ENCODE measurements at places on chromosomes 12 and 14.

GRCh38 chr12:43148691-43149090 lies 403.3 kb downstream of the ADAMTS20 start:
- DNase-seq, result no peak

DNA sequence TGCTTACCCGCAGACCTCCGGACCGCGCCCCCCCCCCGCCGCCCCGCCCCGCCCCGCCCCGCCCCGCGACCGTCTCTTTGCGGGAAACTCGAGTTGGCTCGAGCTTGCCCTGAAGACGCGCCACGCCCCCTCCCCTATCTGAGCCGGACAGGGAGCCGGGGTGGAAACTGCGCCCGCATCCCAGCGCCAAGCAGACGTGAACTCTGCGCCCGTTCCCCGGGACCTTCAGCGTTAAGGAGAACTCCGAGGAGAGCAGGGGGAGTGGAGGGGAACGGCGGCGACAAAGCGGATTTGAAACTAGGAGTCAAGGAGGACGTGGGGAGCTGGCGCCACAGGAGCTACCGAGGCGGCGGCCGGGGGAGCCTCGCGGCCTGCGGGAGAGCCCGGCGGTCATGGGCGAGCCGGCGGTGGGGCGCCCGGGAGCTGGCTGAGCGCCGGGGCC lies at the start of gene KCNK13:
TSS of gene KCNK13 (plus strand) at position 310 of the 442 bp plus-strand sequence. CDS start 212 bp downstream, outside the sequence.
- DNase-seq, result peak; percentile 18

- no peak for DNase-seq
These were observed 388.9 kb downstream of the SOX5 start for GRCh38 chr12:23560611-23561010.

- peak; percentile 8 for DNase-seq
These were observed 19.9 kb downstream of the PPP2R5C start for GRCh38 chr14:101781240-101782061.

- peak; percentile 7 for DNase-seq
These were observed 107.0 kb downstream of the HELB start for GRCh38 chr12:66409195-66409871.

- DNase-seq, result no peak
These were observed 117.9 kb downstream of the DPF3 start for GRCh38 chr14:72775923-72776554.

GRCh38 chr12:3476403-3476802 lies 14.6 kb upstream of the PRMT8 start:
- no peak for DNase-seq

GRCh38 chr12:4505376-4505986 lies 33.2 kb upstream of the RAD51AP1 start:
- no peak for DNase-seq

GRCh38 chr14:39762576-39763401 lies 330.6 kb upstream of the FBXO33 start:
- no peak for DNase-seq

GRCh38 chr14:32150392-32150791 lies 51.5 kb upstream of the RNU6-7 start:
- DNase-seq, result no peak

GRCh38 chr14:26304056-26304455 lies 293.8 kb downstream of the NOVA1 start:
- DNase-seq, result no peak

DNA sequence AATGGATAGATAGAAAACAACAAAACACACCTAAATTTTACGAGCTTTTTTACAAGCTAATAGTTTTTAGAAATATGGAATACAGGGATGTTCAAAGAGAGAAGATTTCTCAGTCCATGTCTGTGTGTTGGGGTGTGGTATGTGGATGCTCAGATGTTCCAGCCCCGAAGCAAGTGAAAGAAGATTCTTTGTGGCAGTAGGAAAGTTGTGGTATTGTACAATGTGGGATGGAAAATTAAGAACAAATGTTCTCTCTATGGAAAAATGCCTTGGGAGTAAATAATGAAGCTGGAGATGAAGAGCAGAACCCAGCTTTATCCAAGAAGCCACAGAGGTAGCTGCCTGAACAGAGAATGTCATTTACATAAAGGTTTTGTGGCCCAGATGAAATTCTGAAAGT lies 150.3 kb upstream of the PRKD1 start:
- DNase-seq, result no peak

DNA sequence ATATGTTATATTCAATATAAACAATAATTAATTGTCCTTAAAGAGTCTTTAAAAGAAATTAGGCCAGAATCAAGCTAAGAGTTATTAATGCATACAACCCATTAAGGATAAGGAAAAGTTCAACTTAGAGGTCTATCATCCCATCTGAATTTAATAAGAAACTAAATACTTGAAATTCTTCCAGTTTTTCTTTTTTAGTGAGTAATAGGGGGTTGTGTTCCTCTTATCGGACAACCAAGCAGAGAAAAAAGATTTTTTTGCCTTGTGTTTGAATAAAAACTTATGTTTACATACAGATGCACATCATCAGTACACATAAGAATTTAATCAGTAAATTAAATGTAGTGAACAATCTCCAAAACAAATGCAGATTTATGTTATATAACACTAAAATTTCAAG lies 32.5 kb downstream of the PAWR start:
- no peak for DNase-seq

DNA sequence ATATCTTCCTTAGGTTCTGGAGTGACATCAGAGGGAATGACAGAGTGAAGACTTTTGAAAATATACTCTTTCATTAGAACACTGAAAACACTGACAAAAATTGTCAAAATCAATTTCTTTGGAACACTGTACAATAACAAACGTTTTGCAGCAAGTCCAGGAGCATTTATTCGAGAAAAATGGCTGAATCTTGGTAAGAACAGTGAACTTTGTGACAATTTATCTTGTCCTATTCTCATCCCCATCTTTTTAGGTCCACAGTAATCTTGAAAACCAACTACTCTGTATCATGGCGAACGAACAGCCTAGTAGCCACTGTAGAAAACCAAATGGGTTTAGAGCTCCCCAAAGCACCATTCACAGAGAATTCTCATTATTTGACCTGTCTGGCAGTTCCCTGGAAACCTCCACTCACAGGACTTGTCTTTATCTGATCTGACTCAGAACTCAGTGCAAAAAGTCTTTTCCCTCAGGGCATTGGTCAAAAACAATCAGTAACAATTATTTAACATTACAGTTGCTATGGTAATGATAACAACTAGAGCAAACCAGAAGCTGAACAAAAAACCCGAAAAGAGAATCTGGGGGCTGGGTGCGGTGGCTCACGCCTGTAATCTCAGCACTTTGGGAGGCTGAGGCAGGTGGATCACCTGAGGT lies 20.3 kb upstream of the PPP2R5E start:
- no peak for DNase-seq

DNA sequence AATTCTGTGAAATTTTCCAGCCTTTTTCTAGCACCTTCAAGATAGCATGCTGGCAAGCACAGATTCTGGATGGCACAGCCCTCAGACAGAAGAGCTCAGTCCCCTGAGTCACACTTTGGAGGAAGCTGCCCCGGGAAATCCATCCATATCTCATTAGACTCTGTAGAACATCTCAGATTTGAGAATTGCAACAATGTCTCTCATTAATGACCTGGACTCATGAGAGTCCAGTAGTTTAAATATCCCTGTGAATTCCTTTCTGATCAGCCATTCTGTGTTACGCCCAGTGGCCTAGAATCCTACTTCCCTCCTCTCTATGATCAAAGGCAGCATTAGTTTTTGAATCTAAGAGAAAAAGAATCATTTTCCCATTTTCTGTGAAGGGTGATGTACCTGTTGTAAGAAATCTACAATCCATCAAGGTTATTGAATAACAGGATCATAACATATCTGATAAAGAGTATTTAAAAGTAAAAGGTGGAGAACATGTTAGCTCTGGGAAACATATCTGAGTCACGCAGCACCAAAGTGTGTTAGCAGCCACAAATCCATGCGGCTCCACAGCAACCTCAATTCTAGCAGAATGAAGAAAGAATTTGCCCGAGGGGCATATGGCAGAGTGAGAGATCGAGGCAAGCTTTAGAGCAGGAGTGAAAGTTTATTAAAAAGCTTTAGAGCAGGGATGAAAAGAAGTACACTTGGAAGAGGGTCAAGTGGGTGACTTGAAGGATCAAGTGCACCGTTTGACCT lies 855.6 kb upstream of the TMEM132C start:
- DNase-seq, result no peak

DNA sequence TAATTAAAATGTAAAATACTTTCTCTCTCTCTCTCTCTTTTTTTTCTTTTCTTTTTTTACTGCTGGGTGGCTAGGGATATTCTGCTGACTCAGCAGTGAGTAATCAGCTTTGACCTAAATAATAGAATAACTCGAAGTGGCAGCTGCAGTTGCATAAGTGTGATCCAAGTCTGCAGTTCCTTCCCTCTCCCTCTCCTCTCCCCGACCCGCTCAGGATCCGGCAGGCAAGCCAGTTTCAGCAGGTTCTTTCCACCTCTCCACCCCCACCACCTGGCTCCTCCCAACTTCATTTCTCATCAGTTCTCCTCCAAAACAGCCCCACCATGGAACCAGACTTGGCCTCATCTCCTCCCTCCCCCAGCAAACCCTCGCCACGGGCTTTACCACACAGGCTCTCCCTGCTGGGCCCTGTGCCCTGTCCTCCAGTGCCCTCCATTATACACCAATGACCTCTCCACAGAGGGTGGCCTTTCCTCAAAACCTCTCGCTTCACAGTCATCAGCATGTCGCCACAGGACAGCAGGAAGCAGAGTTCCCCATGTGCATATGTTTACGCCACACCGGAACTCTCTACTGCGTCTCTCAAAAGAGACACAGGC lies 22.4 kb downstream of the SLC7A8 start:
- DNase-seq, result no peak

GRCh38 chr14:82951171-82951570 lies 1417.5 kb upstream of the SEL1L start:
- DNase-seq, result no peak

GRCh38 chr12:121958541-121959240 lies 40.3 kb downstream of the CFAP251 start:
- DNase-seq, result peak; percentile 76

GRCh38 chr12:65651060-65651459 lies 173.2 kb upstream of the HMGA2 start:
- no peak for DNase-seq

- no peak for DNase-seq
These were observed 117.1 kb downstream of the DPF3 start for GRCh38 chr14:72776701-72777261.

DNA sequence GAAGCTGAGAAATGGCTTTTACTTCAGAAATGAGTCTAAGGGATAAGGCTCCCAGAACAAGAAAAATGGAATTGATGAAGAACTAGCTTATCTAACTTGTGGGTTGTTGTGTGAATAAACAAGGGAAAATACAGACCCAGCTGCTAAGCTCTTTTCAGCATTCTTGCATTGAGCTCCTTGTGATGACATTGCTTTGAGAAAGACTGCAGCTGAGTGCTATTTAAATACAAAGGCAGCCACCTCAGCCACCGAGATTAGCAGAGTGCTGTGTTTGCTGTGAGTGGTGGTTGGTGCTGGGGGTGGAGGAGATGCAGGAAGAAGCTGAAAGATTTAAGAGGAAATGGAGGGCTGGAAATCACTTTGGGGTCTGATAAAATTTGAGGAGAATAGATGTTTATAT lies 396.0 kb upstream of the PRICKLE1 start:
- no peak for DNase-seq

DNA sequence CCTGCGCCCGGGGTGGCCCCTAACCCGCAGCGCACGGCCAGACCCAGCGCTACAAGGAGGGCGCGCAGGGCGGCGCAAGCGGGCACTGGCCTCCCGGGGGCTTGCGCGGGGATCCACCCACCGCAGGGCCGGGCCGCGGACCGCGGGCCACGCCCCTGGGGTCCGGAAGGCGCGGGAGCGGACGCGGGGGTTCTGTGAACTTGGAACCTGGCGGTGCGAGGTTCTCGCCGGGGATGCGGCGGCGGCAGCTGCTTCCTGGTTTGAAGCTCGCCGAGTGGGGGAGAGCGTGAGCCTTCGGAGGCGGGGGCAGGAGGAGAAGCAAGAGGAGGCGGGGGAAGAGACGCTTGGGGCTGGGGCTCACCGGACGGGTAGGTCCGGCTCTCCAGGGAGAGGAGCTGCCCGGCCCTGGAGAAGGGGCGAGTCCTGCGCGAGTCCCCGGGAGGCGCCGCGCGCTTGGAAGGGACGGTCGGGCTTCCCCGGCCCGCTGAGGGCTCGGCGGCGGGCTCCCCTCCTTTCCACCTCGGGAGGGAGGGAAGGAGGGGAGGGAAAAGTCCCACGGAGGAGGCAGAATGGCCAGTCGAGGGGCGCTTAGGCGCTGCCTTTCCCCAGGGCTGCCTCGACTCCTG lies at the start of gene PRKCH:
TSS of gene PRKCH (plus strand) at position 195 of the 626 bp plus-strand sequence. CDS start 523 bp downstream, outside the sequence.
- DNase-seq, result peak; percentile 50

GRCh38 chr12:111598637-111599452 lies at the start of gene ATXN2:
TSS of gene ATXN2 (minus strand) at chr12:111599315. CDS start at chr12:111599034, 281 bp downstream.
- DNase-seq, result peak; percentile 81

DNA sequence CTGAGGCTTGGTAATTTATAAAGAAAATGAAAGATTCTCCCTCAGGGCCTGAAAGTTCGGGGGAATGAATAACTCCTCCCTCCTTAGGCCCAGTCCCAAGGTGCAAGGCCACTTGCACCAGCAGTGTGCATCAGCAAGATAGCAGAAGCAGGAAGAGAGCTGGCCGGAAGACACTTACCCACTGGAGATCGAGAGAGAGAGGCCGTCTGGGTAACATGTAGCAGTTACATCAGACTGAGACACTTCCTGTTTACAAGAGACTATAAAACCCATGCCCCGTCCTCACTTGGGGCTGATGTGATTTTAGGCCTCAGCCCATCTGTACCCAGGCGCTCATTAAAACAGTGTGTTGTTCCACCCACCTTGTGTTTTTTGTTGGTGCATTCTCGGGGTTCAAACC lies 85.2 kb downstream of the TMTC3 start:
- DNase-seq, result no peak

- no peak for DNase-seq
These were observed 938.4 kb upstream of the ATXN7L3B start for GRCh38 chr12:73599268-73599667.

- peak; percentile 98 for DNase-seq
These were observed at the start of gene DENR for GRCh38 chr12:122752464-122753318. TSS of gene DENR (plus strand) at chr12:122752824. CDS start at chr12:122753702, 878 bp downstream.

DNA sequence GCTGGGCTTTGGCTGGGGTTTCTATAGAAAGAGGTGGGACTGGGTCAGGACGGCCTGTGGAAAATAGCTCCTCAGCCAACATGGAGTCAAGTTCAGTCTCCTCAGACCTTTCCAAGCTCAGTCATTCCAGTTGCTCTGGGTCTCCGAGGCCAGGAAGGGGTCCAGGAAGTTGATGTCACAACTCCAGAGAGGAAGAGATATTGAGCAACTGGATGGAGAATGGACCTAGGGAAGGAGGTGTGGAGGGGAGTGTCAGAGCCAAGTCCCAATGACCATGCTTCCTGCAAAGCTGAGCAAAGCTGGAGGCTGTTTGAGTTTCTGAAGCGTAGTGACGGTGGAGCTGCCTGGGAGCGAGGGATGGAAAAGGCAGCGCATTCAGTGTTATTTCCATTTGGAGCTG lies 86.1 kb downstream of the SLC24A4 start:
- DNase-seq, result no peak

- DNase-seq, result no peak
These were observed 285.7 kb upstream of the LMO3 start for GRCh38 chr12:16891673-16892072.

Data from COR-L47 (cell line).